ENCODE measurements at places on chromosomes 2 and 18. TPM values are rescaled to one million over a fixed set of nuclear protein-coding genes. Genes with fewer than 3 reads are reported as not detected.

Gene ARHGEF33
- 0.29 TPM for total RNA-seq

Gene NCL
- 168 TPM for total RNA-seq

Gene PPM1B
- 16.7 TPM for total RNA-seq

Gene RTP5
- total RNA-seq: not detected

Gene EHD3
- 34.6 TPM for total RNA-seq

Gene RTTN
- total RNA-seq: 22.8 TPM

Gene TMEM247
- not detected for total RNA-seq

Gene IL1B
- total RNA-seq: 0.15 TPM

Gene ABCG5
- total RNA-seq: not detected

Gene RAB27B
- total RNA-seq: 2.0 TPM

Gene ABHD1
- under 0.01 TPM for total RNA-seq

Gene GAL3ST2
- not detected for total RNA-seq

Gene RAPGEF4
- 0.66 TPM for total RNA-seq

Gene SERPINB12
- not detected for total RNA-seq

Gene TWIST2
- 297 TPM for total RNA-seq

Gene FSHR
- total RNA-seq: not detected

Gene MFSD2B
- total RNA-seq: not detected

Gene SLC9A4
- not detected for total RNA-seq

Gene CNPPD1
- 35.6 TPM for total RNA-seq

Gene PROC
- total RNA-seq: not detected

Gene GRHL1
- 0.58 TPM for total RNA-seq

Gene OR6B3
- total RNA-seq: not detected

Gene CCDC141
- 0.29 TPM for total RNA-seq

Gene CTAGE1
- total RNA-seq: not detected

Gene TEKT4
- not detected for total RNA-seq

Gene CNTNAP5
- not detected for total RNA-seq

Gene PLGLB1
- total RNA-seq: 1.5 TPM

Gene CGREF1
- total RNA-seq: 3.6 TPM

Gene SPP2
- not detected for total RNA-seq

Gene PLCD4
- total RNA-seq: 11.8 TPM

Gene ASTL
- total RNA-seq: 0.17 TPM

Gene VSNL1
- total RNA-seq: 0.29 TPM

Gene ACKR3
- total RNA-seq: 3.0 TPM

Gene PSMA8
- not detected for total RNA-seq

Gene FAHD2B
- total RNA-seq: 8.3 TPM

Gene CD8A
- not detected for total RNA-seq

Gene GEN1
- 4.3 TPM for total RNA-seq

Gene ALLC
- total RNA-seq: not detected

Gene FOXD4L1
- total RNA-seq: 0.17 TPM

Gene NRBP1
- total RNA-seq: 122 TPM

Gene IL18RAP
- not detected for total RNA-seq

Gene STAT4
- 1.2 TPM for total RNA-seq

Gene NEB
- 0.17 TPM for total RNA-seq

Gene VAMP5
- total RNA-seq: 35.4 TPM

Gene TDRD15
- total RNA-seq: not detected
